ENCODE measurements at places on chromosomes 3 and 15.

DNA sequence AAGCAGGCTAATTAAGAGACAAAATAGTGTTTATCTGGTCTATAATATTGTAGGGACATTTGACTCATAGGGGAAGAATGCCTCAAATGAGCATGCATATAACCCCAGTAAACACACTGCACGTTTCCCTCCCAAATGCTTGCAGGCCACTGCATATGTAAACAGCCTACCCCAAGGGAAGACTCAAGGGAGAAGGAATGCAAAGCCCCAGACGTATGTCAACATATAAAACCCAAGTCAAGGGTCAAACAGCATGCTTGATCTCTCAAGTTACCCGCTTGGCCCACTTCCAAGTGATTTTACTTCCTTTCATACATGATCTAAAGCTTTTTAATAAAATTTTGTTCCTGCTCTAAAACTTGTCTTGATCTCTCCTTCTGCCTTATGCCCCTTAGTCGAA, 1090.0 kb downstream of the OTOL1 start:
- no peak for DNase-seq

- no peak for DNase-seq
Observed at GRCh38 chr15:81303244-81304225, 20.4 kb downstream of the STARD5 start.

DNA sequence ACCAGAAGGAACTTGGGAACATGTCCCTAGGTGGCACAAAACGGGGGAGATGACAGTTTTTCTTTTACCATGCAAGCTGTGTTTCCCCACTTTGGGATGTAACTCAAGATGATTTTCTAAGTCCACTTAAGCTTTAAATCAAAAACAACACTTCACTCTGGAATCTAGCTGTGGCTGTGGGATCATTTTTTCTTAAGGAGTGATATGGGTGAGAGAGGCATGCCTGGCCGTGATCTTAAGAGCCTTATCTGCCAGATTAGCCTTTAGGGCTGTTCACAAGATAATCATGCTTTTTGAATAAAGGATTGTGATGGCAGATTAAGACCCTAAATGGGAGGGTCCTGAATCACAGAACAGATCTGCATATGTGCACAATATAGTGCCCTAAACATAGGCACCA, 384.8 kb upstream of the SEMA6D start:
- DNase-seq = no peak

DNA sequence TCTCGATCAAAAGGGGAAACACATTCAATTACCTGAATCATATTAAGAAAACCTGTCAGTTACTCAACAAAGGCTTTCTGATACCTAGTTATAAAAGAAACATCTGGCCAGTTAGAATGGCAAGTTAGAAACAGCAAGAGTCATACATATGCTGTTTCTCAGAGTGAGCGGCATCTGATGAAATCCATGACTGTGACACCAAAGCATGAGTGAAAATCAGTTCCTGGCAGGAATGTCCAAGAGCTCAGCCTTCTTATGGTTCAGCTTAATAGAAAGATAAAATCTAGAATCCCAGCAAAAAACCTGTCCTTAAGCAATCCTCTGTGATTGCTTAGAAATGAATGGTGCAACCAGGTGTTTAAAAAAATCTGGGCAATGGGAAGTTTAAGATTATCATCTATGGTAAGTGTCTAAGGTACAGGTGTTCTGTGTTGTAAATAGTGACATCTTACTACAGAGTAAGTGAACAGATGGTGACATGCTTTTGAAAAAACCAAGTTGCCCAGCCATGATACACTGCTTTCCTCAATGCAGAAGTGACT, 18.8 kb downstream of the B4GALT4 start:
- no peak for DNase-seq

GRCh38 chr3:169131690-169132464, 531.6 kb downstream of the MECOM start:
- no peak for DNase-seq

GRCh38 chr15:59346951-59347350, 25.7 kb downstream of the MYO1E start:
- no peak for DNase-seq

Measured in heart right ventricle (tissue), 16 donors.